ENCODE measurements at places on chromosomes 1 and 21.

GRCh38 chr1:47738560-47739182, 258.5 kb downstream of the TRABD2B start:
- DNase-seq: peak; percentile 77

GRCh38 chr1:7366955-7367665, 404.0 kb upstream of the VAMP3 start:
- DNase-seq: no peak

- peak; percentile 70 for DNase-seq
Measured at GRCh38 chr1:230359992-230360668, 66.0 kb downstream of the PGBD5 start.

DNA sequence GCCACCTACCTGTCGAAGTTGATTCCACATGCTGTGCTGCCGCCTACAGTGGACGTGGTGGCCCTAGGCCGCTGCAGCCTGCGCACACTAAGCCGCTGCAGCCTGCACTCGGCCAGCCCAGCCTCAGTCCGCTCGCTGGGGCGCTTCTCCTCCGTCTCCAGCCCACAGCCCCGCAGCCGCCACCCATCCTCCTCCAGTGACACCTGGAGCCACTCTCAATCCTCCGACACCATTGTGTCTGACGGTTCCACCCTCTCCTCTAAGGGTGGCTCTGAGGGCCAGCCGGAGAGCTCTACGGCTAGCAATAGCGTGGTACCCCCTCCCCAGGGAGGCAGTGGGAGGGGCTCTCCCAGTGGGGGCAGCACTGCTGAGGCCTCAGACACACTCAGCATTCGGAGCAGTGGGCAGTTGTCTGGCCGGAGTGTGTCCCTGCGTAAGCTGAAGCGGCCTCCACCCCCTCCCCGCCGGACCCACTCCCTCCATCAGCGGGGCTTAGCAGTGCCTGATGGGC, 46.9 kb downstream of the YARS1 start:
- DNase-seq: no peak

GRCh38 chr1:110038271-110038670, 3.8 kb downstream of the STRIP1 start:
- no peak for DNase-seq

DNA sequence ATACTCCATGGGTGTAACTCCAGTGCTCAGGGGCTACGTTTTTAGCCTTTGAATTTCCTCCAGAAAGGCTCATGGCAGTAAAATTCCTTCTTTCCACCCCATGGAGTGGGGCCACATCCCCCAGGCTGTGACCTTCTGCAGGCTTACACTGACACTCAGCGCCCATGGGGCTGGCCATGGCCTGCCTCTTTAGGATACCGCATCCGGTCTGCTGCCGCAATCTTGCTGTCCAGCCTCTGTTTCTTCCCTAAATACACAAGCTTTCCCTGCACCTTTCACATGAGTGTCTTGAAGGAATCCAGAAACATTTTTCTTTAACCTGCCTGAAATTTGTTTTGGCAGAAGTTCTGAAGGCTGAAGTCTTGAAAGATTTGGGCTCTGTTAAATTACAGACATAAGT, 170.5 kb downstream of the NTMT2 start:
- peak; percentile 45 for DNase-seq

DNA sequence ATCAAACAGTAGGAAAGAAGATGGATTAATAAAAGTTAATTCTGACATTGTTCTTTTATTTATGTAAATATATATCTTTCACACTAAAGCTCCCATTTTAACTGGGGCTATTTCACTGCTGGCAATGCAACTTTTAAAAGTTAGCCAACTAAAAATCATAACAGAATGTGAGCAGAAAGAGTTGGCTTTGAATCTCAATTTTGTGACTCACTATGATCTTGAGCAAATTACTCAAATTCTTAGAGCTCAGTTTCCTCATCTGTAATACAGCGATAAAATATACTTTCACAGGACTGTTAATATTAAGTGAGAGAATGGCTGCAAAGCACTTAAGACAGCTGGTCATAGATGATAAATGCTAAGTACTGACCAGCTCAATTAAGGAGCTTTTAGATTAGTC, 10.8 kb downstream of the EFCAB14 start:
- no peak for DNase-seq

DNA sequence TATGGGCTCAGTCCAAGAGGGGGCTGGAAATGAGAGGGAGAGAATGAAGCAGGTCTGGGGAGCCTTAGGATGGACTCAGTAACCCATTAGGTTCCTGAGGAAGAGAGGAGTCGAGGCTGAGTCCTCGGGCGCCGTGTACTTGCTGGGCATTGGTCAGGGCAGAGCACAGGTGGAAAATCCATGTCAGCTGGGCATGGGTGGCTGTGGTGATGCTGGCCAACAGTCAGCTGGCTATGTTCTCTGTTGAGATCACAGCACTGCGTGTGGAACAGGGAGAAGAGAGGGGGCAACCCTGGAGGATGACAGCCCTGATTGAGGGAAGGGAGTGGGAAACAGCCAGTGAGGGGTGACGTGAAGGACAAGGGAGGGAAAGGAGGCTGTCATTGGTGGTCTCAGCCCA, 43.1 kb upstream of the CLSTN1 start:
- DNase-seq: no peak

DNA sequence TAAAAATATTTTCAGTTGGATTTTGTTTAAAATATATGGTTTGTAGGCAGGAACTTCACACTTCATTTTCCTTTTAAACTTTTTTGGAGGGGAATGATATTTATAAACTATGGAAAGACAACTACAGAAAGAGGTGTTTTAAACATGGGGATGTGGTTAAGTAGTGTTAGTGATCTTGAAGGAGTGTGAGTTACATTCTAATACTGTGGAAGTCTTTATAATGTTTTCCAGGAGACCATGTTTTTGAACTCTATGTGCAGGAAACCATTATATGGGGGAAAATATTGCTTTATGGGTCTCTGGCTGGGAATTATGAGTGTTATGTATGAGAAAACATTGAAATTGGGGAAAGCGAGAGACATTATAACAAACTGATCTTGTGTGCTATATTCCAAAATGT, 35.8 kb upstream of the COL24A1 start:
- DNase-seq: no peak

DNA sequence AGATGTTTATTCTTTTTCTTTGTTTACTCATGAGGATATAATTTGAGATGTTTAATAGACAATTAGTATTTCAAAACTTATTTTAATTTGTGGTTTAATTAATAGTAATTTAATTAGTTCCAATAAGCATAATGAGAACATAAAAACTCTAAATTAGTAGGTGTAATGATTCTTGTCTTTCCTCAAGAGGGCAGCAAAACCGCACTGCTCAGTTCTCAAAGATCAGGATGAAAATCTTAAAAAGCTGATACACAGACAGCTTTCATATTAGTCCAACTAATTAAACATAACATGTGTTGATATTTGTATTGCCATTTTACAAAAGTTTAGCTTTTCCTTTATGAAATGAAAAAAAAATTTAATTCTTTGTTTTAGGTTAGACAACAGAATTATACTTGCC, 106.7 kb upstream of the C21orf91 start:
- peak; percentile 68 for DNase-seq

- no peak for DNase-seq
Measured at GRCh38 chr21:28827422-28827821, 165.3 kb downstream of the LTN1 start.

DNA sequence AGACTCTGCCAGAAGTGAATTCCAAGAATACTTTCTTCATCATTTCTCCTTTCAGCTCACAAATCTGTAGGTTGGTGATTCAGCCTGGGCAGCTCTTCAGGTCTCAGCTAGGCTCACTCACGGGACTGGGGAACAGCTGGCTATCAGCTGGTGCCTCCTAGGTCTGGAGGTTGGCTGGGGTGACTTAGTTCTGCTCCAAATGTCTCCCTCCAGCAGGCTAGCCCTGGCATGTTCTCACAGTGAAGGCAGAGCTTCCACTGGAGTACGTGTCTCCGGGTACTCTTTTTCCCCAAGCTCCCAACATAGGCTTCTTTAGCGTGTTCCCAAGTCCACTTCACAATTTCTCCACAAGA, 12.5 kb upstream of the VAMP4 start:
- peak; percentile 73 for DNase-seq

DNA sequence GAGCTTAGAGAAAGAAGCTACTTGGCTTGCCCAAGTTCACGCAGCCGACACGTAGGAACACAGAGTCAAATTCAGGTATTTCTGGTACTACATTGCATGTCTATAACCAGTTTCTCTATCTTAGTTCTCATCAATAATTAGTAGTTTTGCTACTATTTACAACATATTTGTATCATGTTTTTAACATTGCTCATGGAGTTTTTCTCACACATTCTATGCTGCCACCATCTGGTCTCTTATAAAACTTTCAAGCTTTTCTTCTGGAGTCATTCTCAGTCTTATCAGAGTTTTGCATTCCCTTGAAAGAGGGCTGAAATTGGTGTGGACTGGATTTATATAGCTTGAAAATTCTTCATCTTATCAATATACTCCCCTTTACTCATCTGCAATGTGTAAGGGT, 118.8 kb upstream of the PALMD start:
- peak; percentile 60 for DNase-seq

- DNase-seq: no peak
Measured at GRCh38 chr1:177439301-177439700, 268.5 kb downstream of the BRINP2 start.

- peak; percentile 63 for DNase-seq
Measured at GRCh38 chr1:36134505-36135329, 9.7 kb upstream of the COL8A2 start.

Data from choroid plexus epithelial cell (primary cell).